ENCODE measurements at places on chromosomes 7 and 10.
A peak's percentile ranks its signal among the peaks of the same experiment; 100 is the strongest.

- no peaks in the 10 kb centered on the region for H3K36me3 ChIP-seq
- no peak overlapping the region for H3K4me3 ChIP-seq
- peak overlapping the region; percentile 62 for H3K27ac ChIP-seq
- H3K27me3 ChIP-seq, result no peaks in the 10 kb centered on the region
- no peak for DNase-seq
These were observed 151.2 kb downstream of the TPST1 start for GRCh38 chr7:66356277-66356721.

- no peak overlapping the region for H3K27ac ChIP-seq
- H3K27me3 ChIP-seq, result no peaks in the 10 kb centered on the region
- H3K4me1 ChIP-seq, result no peaks in the 10 kb centered on the region
- no peak for DNase-seq
These were observed 171.9 kb upstream of the CACNA2D1 start for GRCh38 chr7:82615527-82615926.

DNA sequence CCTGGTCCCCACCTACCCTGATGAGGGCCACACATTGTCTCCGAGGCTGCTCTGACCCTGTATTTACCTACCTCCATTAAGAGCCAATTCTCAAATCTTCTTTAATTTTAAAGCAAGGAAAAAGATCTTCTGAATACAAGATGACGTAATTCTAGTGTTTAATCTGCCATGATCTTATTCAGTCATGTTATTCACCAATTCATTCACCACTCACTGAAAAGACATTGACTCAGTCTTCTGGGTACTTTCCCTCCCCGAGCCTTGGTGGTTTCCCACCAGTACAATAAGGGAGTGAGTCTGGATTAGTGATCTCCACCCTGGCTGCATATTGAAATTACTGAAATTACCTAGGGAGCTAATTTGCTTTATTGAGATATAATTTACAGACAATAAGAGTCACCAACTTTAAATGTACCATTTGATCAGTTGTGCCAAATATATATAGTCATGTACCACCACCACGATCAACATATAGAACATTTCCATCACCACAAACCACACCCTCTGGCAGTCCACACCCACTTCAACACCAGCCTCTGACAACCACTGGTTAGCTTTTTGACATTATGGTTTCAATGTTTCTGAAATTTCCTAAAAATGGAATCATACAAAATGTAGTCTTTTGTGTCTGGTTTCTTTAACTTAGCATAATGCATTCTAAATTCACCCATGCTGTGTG is 117.5 kb upstream of the UNC5B start:
- H3K27me3 ChIP-seq, result no peaks in the 10 kb centered on the region
- H3K27ac ChIP-seq, result peak overlapping the region; percentile 36

GRCh38 chr10:82266438-82266837 is 391.4 kb downstream of the NRG3 start:
- no peaks in the 10 kb centered on the region for H3K36me3 ChIP-seq
- no peak overlapping the region for H3K27ac ChIP-seq
- H3K4me1 ChIP-seq, result no peaks in the 10 kb centered on the region
- no peak overlapping the region for H3K4me3 ChIP-seq
- H3K27me3 ChIP-seq, result no peaks in the 10 kb centered on the region

GRCh38 chr7:38743899-38744298 is 112.7 kb upstream of the AMPH start:
- no peaks in the 10 kb centered on the region for H3K36me3 ChIP-seq
- no peak for DNase-seq
- no peak overlapping the region for H3K4me3 ChIP-seq
- no peak overlapping the region for H3K27ac ChIP-seq
- H3K4me1 ChIP-seq, result no peaks in the 10 kb centered on the region
- no peaks in the 10 kb centered on the region for H3K27me3 ChIP-seq

GRCh38 chr7:32525839-32526238 is 30.6 kb downstream of the AVL9 start:
- no peaks in the 10 kb centered on the region for H3K27me3 ChIP-seq
- no peak overlapping the region for H3K4me3 ChIP-seq
- no peaks in the 10 kb centered on the region for H3K4me1 ChIP-seq
- H3K36me3 ChIP-seq, result peaks cover 25% of the 10 kb centered on the region
- no peak for DNase-seq
- no peak overlapping the region for H3K27ac ChIP-seq

GRCh38 chr10:24642921-24643678 is 80.6 kb downstream of the ARHGAP21 start:
- H3K36me3 ChIP-seq, result no peaks in the 10 kb centered on the region
- no peaks in the 10 kb centered on the region for H3K27me3 ChIP-seq
- H3K4me3 ChIP-seq, result no peak overlapping the region
- H3K4me1 ChIP-seq, result no peaks in the 10 kb centered on the region

DNA sequence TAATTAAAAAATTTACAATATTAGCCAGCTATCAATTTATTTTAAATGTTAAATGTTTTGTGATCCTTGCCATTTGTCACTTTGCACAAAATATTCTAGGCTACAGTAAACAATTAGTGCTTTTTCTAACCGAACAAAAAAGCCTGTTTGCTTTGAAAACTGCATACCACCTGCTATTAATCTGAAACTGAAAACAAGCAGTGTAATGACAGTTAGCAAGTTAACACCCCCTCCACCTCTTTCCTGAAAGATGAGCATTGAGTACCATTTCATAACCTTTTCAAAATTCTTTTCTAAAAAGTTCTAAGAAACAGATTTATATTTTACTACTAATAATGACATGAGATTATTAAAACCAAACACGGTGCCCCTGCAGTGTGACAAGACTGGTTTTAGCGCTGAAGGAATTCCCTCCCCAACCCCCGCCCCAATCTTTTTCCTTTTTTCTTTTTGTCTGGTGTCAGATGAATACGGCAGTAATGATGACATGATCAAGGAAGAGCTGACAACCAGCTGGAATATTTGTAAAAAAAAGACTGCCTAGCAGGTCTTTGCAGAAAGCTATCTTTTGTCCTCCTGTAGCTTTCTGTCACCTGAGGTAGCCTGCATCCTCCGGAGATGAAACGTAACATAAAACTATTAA is 175.6 kb downstream of the CHCHD3 start:
- H3K27ac ChIP-seq, result no peak overlapping the region
- no peak overlapping the region for H3K4me3 ChIP-seq
- H3K27me3 ChIP-seq, result no peaks in the 10 kb centered on the region
- no peaks in the 10 kb centered on the region for H3K4me1 ChIP-seq
- no peaks in the 10 kb centered on the region for H3K36me3 ChIP-seq

Measured in esophagus squamous epithelium (tissue), 5 donors.